Foreskin melanocyte (primary cell): ENCODE measurements at places on chromosomes 1 and 21.

DNA sequence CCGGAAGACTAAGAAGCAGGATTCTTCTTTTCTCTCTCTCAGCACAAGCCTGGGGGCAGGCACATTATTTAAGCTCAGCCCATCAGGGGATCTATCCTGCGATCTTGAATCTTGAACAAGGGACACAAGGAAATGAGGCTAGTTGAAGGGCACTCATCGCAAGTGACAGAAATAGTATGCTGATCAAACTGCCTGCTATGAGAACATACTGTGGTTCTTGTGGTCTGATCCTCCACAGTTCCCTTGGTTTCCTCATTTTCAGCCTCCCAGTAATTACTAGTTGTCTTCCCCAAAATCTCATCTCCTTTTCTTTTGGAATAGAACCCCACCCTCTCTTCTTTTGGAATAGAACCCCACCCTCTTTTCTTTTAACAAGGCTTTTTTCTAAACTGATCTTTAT, 6.5 kb downstream of the ANKRD45 start:
- DNase-seq: peak; percentile 23

DNA sequence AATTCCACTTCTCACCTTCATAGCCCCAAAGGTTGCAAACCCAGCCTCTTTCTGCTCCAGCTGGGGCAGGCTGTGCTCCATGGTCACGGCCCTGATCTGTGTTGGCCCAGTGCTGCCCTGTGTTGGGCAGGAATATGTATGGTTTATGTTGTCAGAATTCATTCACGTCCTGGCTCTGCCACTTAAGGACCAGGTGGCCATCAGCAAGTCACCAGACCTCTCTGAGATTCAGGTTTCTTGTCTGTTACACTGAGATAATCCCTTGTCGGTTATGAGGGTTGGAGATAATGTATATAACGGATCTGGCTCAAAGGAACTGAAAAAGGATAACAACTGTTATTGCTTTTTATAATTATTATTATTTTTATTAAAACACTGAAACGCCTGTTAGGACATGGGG, 39.1 kb upstream of the SELENON start:
- no peak for DNase-seq

DNA sequence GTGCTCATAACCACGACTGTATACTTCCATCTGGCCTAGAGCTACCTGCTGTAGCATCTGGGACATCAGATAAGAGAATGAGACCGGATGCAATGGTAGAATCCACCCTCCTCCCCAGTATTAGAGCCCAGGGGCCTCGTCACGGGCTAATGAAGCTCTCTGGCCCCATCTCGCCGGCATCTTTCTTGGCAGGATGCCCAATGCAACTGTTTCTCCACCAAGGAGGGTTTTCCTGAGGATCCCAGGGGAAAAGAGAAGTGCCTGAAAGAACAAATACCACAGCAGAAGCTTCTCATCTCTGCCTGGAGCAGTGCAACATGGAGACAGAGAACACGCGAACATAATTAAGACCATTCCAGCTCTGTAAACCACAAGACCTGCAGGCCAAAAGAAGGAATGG, 80.0 kb downstream of the VWA5B1 start:
- DNase-seq: no peak

DNA sequence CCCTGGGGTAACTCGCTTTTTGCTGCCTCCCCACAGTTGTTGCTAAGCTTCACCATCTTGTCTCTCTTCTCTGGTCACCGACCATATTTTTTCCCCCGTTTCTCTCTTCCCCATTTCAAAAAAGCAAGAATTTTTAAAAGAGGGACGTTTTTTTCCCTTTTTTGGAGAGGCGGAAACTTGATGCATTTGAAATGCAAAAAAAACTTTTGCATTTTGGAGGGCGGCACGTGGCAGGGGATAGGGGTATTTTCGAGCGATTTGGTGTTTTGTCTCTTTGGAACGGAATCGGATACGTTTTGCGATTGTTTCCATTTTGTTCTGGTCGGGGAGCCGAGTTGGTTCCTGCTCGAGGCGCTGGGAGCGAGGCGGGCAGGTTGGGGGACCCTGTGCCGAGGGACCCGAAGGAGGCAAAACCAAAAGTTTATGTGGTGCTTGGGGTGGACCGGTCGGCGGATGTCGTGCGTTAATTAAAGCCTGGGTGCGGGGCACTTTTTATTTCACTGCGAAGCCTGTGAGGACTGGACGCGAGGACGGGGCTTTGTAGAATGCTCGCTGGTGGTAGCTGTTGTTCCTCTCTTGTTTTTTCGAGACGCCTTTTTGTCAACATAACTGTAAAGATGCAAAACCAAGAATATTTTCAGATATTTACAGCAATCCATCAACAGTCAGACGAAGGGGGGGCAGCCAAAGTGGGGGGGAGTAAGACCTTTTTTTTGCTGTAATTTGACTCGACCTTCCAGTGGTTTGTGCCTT, 884 bp downstream of the H3-3A start:
- peak; percentile 51 for DNase-seq

GRCh38 chr1:243287652-243288051, 31.8 kb downstream of the SDCCAG8 start:
- DNase-seq: peak; percentile 74

- no peak for DNase-seq
Measured at GRCh38 chr1:21385022-21385421, 54.9 kb upstream of the NBPF3 start.

DNA sequence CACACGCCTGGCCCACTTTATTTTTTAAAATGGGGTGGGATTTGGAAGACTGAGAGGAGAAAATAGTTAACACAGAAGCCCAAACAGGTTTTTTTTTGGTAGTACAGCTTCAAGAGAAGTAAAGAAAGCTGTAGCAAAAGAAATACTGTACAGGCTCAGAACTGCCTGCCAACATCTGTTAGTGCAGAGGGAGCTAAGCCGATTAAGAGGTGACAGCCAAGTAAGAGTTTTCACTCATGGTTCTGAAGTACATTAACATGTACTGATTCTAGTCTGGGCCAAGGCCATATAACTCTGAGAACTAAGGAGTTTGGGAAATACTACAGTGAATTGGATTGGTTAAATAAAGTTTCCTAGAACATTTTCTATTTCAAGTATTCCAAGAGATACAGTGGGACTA, 51.6 kb downstream of the EIF2B3 start:
- DNase-seq: no peak

- no peak for DNase-seq
Measured at GRCh38 chr1:50936321-50936720, 23.7 kb downstream of the FAF1 start.

- no peak for DNase-seq
Measured at GRCh38 chr1:112826217-112826944, 111.2 kb upstream of the PPM1J start.

DNA sequence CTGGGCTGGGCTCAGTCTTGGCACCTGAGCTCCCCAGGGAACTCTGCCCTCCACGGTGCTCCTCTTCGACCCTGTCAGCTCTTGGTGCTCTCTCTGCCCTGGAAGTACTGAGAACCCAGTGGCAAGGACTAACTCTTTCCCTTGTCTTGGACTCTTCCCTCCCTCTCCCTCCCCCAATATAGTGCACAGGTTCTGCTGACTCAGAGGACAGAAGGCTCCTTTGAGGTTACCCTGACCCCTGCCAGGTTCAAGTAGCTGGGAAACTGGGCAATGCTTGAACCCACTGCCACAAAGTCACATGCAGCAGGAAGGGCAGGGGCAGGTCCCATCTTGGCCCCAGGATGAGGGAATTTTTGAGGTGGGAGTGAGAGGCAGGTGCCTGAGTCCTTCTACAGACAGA, 20.3 kb downstream of the KCNQ4 start:
- no peak for DNase-seq

- DNase-seq: no peak
Measured at GRCh38 chr21:46551636-46552241, 53.1 kb downstream of the S100B start.

- DNase-seq: no peak
Measured at GRCh38 chr1:156246241-156246780, 1.5 kb downstream of the PAQR6 start.

GRCh38 chr1:78333502-78333901, 157.3 kb upstream of the PTGFR start:
- DNase-seq: peak; percentile 10

- no peak for DNase-seq
Measured at GRCh38 chr21:19076031-19076430, 672.4 kb upstream of the TMPRSS15 start.
